Suppressor macrophage (primary cell): ENCODE measurements at places on chromosomes 3 and 15.

DNA sequence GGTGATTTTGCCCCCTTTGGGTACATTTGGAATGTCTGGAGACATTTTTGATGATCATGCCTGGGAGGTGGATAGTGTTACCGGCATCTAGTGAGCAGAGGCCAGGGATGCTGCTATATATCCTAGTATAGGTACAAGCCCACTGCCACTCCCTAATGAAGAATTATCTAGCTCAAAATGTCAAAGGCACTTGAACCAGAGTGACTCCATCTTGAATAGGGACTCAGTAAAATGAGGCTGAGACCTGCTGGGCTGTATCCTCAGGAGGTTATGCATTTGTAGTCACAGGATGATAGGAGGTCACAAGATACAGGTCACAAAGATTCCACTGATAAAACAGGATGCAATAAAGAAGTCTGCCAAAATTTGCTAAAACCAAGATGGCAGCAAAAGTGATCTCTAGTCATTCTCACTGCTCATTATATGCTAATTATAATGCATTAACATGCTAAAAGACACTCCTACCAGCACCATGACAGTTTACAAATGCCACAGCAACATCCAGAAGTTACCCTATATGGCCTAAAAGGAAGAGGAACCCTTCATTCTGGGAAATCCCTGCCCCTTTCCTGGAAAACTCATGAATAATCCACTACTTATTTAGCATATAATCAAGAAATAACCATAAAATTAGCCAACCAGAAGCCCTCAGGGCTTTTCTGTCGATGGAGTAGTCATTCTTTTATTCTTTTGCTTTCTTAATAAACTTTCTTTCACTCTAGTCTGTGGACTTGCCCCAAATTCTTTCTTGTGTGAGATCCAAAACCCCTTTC, 40.0 kb upstream of the FAM3D start:
- no peak for DNase-seq

- DNase-seq, result peak; percentile 8
Measured at GRCh38 chr3:17583530-17583929, 158.9 kb downstream of the TBC1D5 start.

DNA sequence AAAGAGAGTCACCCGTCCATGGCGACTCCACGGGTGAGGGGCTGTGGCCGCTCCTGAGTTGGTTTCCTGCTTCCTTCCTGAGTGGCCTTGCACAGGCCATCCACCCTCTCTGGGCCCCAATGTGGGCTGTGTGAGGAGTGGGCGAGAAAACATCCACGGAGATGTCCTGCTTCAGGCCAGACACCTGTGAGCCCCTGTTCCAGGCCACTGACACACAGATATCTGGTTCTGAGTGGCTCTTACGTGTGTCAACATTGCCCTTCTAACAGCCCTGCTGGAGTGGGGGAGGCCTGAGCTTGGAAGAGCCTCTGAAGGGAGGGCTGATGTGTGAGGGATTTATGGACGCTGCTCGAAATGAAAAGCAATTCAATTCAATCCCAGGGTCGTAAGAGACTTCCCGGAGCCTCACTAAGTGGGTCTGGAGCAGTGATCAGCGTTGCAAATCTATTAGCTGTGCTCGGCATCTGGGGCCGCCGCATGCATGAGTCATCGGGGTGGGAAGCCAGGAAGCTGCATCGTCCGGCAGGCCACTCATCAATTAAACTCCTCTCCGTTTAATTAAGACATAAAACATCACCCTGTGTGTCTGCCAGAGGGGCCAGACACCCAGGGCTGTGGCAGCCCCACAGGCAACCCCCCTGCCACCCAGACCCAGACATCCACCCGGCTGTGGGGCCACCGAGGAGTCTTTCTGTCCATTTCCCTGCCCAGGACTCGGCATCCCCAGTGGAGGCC, 20.0 kb upstream of the PRR23E start:
- DNase-seq, result no peak

DNA sequence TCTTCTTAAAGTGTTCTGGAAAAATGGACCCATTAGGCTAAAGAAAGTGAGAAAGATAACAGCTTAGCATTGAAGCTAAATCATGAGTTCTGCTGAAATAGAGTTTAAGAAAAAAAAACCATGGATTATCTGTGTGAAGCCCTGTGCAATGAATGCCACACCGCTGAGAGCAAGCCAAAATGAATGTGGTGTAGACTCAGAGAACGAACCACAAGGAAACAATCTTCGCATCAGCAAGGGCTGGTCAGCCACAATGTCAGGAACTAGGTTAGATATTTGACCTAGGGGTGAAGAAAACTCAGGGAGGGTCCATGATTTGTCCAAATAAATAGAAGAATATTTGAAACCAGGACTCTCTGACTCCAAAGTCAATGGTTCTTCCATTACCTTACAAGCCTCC, 91.4 kb upstream of the MEX3B start:
- no peak for DNase-seq

GRCh38 chr15:66968806-66969596, 96.4 kb upstream of the SMAD3 start:
- no peak for DNase-seq

GRCh38 chr3:169186596-169186995, 476.9 kb downstream of the MECOM start:
- no peak for DNase-seq

DNA sequence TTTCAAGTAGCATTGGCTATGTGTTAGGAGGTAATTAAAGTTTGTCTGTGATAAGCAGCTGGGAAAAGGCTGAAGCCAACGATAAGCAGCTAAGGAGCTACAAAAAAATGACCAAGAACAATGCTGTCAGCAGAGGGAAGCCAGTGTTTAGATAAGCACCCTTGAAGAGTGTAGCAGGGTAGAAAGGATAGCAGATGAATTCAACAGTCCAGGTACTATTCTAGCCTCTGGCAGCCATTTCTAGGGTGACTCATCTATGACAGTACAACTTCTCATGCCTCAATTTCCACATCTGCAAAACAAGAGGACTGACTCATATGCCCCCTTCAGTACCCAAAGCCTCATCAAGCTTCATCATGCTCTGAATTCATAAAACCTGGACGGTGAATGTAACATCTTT, 617.6 kb upstream of the UBE2E2 start:
- DNase-seq, result no peak

DNA sequence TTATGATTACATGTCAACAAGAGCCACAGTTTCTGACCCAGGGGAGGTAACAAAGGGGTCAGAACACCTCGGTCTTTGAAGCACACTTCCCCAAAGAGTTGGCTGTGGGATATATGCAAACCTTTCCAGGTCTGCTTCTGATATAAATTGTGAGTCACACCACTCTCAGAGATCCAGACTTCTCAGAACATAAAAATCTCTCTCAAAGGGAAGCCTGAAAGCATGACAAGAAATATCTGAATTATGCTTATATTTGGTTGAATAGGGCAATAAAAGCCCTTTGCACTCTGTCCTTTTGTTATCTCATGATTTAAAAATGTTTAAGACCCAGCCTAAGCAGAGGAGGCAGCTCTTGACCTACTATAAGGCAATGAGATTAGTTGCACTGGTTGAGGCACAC, 56.8 kb downstream of the MYH15 start:
- DNase-seq, result no peak

DNA sequence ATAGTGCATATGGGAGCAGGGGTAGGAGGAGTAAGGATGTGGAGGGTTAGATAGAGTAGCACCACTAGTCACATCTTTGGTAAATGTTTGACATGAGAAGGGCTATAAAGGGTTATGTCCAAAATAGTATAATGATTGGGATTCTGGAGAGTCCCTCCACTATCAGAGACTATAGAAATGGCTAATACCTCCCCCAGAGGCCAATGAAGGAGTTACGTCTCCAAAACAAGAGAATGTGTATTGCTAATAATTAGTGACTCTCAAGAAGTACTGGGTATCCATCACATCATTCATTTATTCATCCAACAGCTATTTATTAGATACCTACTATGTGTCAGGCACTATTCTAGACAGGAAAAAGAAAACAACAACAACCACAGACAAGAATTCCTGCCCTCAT, 203.7 kb upstream of the UMPS start:
- no peak for DNase-seq

DNA sequence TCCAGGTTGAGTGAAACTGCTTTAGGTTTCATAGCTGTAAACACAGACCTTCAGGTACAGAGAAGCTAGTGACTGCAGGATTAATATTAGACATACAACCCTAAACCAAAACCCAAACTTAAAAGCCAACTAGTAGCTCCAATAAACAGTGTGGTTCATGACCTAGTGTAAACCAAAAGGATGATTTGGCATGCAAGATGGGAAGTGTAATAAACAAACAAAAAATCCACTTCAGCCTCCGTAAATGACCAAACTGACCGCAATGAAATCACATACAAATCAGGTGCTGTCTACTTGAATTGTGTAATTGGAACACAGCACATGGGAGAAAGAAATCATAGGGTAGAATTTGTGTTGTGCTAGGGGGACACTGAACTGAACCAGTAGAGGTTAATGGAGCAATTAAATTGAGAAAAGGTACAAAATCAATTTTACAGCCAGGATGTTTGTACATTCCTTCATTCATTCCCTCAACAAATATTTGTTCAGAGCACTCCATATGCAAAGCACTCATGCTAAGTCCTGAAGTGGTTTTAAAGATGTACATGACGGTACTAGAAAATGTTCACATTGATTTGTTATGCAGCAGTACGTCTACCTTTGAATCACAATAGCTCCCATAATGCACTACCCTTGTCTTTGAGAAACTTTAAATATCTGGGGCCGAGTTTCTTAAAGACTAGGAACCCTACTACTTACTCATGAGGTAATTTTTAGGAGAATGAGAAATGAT, 21.4 kb upstream of the CHST2 start:
- no peak for DNase-seq

- peak; percentile 9 for DNase-seq
Measured at GRCh38 chr15:33963831-33964664, 4.2 kb upstream of the CHRM5 start.

DNA sequence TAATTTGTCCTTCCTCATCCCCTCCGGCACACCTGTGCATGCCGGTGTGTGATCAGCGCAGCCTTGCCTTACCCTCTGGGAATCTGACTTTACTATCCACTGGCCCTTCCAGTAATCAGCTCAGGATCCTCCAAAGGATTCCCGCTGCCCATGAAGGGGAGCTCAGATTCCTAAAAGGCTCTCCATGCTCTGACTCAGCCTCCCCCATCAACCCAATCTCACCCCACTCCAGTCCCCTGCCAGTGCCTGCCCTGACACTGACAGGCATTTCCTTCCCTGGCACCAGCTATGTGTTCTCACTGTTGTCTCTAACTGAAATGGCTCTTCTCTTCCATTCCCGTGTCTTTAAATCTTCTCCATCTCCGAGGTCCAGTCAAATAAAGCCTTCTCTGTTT, 7.3 kb upstream of the BCL2A1 start:
- no peak for DNase-seq

DNA sequence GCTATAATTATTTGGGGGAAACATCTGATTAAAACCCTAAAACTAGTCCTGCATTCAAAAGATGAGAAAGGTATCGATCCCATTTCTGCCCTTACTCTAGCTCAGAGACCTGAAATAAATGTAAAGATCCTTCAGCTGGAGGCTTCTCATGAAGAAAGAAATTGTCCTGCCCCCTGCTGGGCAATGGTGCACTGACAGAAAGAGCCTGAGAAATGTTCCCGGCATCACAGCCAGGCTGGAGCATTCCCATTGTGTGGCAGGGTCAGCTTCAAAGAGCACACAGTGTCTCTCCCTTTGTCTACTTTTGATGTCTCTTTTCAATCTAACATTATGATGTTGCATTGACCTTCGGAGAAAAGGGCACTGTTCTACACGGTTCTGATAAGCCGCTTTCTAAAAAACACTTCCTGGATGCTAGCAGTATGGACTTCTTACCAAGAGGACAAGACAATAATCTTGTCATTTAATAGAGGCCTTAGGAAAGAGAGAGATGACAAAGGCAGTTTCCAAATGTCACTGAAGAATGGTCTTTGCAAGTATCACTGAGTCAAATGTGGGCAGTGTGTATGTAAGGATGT, 287.5 kb downstream of the MAGI1 start:
- peak; percentile 4 for DNase-seq

GRCh38 chr15:45555934-45556608, 31.1 kb upstream of the BLOC1S6 start:
- DNase-seq, result peak; percentile 47

DNA sequence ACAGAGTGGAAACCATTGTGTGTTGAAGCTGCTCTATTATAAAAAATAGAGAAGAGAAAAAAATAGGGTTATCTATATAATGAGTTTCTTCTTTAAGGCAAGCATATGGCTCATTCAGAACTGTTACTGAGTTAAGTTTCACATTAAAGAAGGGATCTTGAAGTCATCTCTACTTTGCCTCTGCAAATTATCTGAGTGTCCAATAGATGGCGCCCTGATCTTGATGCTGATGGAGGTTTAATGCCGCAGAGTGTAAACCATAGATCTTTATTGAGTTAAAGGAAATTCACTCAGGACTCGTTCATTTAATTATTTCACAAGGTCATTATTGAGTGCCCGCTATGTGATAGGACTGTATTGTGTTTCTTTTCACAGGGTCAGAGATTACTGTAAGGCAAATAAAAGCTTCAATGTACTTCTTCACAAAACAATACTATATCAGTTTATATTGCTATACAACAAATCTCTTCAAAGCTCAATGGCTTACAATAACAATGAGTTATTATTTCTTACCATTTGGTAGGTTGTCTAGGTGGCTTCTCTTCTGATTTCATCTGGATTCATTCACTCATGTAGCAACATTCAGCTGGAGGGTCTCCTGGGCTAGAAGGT, 171.4 kb downstream of the NSUN3 start:
- DNase-seq, result peak; percentile 27

DNA sequence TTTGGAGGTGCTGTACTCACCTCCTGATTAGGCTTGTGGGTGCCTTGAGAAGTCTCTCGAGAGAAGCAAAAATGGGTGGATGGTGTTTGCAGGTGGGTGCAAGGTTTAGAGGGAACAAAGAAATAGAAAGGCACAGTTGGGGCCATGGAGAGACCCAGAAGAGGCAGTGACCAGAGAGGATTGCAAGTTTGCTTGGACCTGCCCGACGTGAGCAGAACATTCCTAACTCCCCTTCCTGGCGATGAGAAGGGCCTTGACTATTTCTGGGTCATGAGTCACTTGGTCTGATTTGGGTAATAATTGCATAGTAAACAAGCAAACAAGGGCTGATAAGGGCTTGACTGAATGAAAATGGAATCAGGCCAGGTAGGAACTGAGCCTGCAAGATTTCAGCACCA, 7.0 kb upstream of the CTSH start:
- DNase-seq, result no peak

DNA sequence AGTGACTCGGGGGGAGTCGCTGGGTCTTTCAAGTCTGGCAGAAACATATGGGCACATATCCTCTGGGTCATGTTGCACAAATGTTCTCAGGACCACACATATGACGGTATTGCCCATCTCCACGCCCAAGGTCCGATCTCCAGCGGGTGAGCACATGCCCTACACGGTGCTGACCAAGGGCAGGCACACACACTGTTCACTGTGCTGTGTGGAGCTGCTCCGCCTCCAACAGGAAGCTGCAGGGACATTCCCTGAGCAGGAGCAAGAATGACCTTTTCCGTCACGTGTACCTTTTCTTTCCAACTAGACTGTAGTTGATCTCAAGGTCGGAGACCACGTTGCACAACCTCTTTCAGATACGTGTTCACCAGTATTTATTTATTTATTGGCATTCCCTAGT, 41.7 kb upstream of the B3GNT5 start:
- no peak for DNase-seq
